Stimulated activated CD8-positive, alpha-beta memory T cell treated with anti-CD3 and anti-CD28 coated beads, Interleukin-7, amount 100 ng/mL, for 4 hours (primary cell): ENCODE measurements at places on chromosomes 2 and 18.

DNA sequence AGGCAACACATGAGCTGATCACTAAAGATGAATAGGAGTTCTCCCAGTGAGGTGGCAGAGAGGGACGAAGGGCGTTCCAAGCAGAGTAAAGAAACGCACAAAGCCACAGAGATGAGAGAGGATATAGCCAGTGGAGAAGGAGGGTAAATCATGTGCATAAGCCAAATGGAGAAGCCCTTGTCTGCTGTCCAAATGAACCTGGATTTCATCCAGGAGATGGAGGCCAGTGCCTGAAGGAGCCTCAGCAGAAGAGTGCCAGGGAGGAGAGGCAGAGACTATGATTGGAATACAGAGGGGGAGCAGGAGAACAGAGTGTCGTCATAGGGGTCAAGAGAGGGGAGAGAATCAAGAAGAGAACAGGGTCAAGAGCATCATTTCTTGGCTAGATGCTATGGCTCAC is 48.9 kb upstream of the STPG4 start:
- DNase-seq = no peak

GRCh38 chr2:205188239-205189138 is 493.8 kb upstream of the NRP2 start:
- no peak for DNase-seq

GRCh38 chr18:79501006-79501405 is 105.3 kb downstream of the NFATC1 start:
- no peak for DNase-seq

GRCh38 chr18:40935423-40935822 is 1019.6 kb upstream of the PIK3C3 start:
- DNase-seq = no peak

DNA sequence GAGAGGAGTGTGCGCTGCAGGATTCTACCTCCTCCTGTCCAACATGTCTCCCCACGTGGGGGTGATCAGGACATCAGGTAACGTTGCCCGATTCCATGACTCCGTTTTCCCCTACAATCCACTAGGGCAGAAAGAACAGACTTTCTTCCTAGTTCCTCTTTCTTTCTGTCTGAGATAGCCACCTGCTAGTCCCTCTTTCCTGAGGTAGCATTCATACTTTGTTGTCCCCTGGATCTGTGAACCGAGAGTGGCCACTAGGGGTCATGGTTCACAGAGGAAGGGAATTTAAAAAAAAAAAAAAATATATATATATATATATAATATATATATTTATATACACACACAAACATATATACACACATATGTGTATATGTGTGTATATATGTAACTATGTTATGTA is 210.0 kb upstream of the ZNF521 start:
- DNase-seq = no peak

- no peak for DNase-seq
These were observed 464.0 kb downstream of the EIPR1 start for GRCh38 chr2:2913601-2914120.
